T1000 (cell line): ENCODE measurements at places on chromosomes 11 and 22.

DNA sequence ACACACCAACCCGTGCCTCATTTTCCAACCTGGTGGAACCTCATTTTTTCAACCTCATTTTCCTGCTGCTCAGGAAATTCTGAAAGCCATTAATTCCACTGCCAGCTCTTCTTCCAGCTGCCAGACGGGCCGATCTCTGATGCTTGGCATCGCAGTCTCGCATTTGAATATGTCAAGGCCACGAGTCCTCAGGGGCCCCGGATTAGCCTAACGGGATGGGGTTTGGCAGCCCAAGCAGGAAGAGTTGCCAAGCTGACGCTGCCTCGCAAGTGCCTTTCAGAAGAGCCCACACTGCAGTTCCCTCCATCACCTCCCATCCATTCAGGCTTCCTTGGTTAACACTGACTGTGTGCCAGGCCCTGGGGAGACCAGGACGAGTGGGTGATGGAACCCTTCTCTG, 8.7 kb downstream of the RASD2 start:
- no peak for DNase-seq

DNA sequence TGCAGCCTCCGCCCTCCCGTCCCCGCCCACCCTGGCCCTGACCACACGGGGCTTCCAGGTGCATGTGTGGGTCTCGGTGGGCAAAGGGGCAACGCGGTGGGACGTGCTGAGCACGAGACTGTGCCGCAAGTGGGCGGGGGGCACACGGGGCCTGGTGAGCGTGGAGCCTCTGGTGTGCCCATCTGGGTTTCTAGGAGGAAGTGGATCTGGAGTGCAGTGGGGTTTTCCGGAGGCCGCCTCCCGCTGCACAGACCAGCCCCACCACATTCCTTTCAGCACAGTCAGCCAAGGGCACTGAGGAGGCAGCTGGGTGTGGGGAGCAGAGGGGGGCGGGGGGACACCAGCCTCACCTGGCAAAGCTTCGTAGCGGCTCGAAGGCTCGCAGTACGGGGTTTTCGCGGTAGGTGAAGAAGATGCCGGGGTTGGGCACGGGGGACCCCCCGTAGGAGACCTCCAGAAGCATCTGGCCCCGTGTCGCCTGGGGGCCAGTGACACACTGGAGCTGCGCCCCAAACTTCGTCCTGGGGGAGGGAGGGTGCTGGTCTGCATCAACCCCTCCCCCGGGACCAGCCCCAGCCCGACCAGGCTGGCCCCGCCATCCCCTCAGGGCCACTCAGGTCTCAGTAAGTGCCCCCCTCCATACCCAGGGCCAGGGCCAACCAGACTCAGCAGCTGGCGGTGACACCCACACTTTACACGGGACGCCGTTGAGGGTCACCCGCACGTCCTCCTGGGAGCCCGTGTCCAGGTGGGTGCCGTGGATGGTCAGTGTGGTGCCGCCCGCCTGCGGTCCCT, 12.4 kb upstream of the MAPK11 start:
- DNase-seq, result peak; percentile 13

DNA sequence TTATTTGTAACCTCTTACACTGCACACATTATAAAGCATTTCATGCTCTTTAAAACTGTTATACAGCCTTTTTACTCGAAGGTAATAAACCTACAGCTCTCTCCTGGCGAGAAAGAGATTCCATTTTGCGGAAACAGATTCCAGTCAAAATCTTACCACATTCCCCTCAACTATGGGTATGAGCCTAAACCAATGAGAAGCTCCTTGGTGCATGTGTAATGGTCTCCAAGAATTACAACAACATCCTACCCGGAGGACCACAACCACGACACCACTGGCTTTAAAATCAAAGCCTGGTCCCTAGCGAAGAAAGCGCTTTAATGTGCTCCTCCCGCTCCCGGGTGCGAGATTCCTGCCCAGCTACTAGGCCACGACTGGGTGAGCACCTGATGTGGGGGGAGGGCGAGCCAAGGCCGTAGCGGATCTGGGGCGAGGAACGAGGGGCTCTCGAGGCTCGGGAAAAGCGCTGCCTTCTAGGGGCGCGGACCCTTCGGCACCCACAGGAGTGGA, 821 bp downstream of the CELF1 start:
- DNase-seq, result no peak

GRCh38 chr11:35298369-35298768, 121.0 kb downstream of the SLC1A2 start:
- DNase-seq, result no peak

DNA sequence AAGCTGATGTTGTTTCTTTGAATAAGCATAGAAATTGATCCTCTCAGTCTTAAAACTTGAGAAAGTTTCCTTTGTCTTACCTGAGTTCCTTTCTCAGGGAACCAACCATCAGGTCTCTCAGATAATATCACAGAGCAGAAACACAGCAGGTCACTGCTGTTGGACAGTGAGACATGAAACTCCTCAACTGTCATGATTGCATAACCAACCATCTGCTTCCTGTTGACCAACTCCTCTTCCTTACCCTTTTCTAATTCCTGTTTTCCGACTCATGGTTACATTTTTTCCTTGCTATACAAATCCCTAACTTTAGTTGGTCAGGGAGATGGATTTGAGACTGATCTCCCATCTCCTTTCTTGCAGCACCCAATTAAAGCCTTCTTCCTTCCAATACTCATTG, 845.3 kb downstream of the FAM181B start:
- DNase-seq, result no peak

DNA sequence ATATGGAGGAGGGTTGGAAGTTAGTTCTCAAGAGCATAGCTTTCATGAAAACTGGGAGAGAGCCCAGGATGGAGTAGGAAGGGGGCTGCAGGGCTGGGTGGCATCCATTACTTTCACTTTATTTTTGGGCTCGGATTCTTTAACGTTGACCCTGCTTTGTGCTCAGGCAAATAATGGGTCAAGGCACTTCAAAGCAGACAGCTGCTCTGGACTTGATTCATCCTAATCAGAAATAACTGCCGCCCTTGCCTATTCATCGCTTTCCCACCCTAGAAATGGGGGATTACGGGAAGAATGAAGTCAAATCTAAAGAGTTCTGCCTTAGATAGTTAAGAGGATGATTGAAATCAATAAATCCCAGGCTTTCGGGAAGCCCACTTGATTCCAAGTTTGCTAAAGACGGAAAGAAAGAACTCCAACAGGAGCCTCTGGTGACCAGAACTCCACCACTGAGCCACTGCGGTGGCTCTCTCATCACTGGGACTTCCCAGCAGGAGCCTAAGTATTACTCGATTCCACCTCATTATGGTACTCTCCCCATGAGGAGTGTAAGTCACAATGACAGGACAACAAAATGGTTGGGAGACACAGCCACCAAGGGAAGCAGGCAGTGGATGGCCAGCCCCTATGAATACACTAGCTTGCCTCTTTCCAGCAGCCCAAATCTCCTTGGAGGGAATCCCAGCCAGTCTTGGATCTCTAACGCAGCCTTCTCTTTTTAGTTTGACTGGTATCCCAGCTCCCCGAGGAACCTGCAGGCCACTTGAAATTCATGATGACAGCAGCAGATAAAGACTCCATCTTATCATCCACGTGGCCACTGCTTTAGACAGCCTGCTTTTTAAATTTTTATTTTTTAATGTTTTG, 815.5 kb downstream of the NTM start:
- no peak for DNase-seq

GRCh38 chr11:74135127-74135840, 35.5 kb downstream of the C2CD3 start:
- peak; percentile 70 for DNase-seq

- DNase-seq, result no peak
These were observed 1522.2 kb downstream of the TBC1D22A start for GRCh38 chr22:48284671-48285070.

DNA sequence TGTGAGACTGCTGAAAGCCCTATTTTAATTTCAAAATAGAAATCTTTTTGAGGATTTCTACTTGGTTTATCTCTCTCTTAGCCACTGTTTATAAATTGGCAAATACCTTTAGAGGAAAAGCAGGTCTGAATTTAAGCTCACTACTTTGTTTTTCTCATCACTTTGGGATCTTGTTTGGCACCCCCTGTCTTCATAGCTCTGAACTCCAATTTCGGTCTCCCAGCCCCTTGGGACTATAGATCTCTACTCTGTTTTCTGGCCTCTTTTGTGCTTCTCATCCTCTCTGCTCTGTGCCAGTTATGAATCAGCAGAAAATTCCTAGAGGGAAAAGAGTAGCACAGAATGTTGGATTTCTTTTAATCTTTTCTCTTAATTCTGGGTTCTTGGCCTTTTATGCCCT, 118.3 kb downstream of the CYP2R1 start:
- DNase-seq, result no peak

GRCh38 chr11:74004759-74005615, 3.9 kb downstream of the UCP3 start:
- no peak for DNase-seq

DNA sequence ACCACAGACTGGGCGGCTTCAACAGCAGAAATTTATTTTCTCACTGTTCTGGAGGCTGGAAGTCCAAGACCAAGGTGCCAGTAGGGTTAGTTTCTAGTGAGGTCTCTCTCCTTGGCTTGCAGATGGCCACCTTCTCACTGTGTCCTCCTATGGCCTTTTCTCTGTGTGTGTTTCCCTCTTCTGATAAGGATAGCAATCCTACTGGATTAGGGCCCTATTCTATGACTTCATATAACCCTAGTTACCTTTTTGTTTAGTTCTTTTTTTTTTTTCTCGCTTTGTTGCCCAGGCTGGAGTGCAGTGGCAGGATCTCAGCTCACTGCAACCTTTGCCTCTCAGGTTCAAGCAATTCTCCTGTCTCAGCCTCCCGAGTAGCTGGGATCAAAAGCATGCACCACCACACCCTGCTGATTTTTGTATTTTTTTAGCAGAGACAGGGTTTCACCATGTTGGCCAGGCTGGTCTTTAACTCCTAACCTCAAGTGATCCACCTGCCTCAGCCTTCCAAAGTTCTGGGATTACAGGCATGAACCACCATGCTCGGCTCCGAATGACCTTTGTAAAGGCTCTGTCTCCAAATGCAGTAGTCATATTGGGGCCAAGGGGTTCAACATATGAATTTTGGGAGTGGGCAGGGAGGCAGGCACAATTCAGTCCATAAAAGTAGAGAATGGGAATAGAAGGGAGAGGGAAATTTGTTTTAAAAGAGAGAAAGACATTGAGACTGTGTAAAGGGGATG, 25.5 kb upstream of the NNMT start:
- no peak for DNase-seq

DNA sequence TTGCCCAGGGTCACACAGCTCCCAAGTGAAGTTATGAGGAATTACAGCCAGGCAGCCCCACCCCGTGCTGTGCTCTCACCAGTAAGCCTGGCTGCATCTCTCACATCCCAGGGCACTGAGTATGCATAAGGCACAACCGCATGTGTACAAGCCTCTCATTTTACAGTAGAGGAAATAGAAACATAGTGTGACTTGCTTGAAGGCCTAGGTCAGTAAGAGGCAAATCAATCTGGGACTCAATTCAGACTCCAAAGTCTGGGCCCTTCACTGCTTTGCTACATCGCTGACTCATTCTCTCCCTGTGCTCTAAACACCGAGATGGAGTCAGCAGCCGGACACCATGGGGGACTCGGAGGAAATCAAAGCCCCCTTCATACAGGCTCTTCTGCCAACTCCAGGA, 7.9 kb downstream of the ABTB2 start:
- DNase-seq, result no peak

DNA sequence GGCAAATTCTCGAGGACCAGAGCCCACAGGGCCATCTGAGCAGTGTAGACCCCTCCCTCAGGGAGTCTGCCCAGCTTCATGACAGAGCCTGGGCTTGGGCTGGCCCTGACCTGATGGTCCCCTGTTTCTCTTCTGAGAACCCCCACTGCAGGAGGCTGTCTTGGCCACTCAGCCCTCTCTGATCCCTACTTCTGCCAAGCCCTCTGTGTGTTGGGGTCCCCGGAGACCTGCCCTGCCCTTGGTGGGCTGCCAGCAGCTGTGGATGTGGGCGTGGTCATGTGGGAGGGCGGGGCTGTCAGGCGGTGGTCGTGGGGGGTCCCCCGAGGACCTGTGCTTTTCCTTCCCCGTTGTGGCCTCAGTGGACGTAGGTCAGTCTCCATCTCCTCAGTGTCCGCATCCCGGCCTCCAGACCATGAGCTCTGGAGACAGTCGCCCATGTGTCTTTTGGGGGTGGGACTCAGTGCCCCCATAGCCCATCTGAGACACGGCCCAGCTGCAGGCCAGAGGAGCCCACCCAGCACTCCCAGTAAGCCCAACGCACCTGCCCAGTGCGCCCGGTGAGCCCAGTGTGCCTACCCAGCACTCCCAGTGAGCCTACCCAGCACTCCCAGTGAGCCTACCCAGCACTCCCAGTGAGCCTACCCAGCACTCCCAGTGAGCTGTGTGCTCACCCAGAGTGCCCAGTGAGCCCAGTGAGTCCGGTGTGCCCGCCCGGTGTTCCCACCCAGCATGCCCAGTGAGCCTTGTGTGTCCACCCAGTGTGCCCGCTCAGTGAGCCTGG, 409.2 kb downstream of the TBC1D22A start:
- no peak for DNase-seq

DNA sequence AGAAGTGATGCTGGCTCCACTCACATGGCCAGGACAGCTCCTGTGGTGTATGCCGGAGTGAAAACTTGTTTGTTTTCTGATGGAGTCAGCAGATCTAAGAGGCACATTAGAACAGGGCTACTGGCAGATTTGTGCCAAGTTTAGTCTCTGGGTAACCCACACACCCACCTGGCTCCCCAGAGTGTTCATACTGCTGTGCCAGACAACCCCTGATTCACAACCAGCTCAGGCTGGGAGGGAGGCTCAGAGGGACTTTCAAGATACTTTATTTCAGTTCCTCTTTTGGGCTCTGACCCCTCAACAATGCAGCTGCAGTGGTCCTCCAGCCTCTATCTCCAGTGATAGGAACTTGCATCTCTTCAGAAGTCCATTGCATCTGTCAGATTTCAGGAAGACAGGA, 8.5 kb downstream of the NTM start:
- DNase-seq, result no peak

GRCh38 chr11:69965821-69966582, 112.1 kb upstream of the ANO1 start:
- DNase-seq, result no peak

- no peak for DNase-seq
These were observed 53.6 kb upstream of the INCENP start for GRCh38 chr11:62069986-62070919.

DNA sequence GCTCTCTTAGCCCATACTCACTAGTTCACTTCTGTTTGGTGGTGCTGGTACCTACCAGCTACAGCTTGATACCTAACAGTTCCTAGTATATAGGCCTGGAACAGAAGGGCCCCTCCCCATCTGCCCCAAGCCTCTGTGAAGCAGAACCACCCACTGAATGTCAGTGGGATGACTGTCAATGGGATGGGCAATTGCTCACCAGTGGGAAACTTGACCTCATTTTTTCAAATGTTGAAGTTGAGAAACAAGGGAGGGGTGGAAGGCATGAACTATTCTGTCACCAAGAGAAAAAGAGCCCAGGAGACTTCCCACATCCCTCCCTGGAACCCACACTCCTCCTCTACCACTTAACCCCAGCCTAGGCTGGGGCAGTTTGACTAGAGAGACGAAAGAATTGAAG, at the start of gene NLRP10:
NLRP10 (minus strand) TSS at position 62 of the 400 bp plus-strand sequence. CDS start 1,952 bp downstream, outside the sequence.
- DNase-seq, result no peak
